ENCODE measurements at places on chromosomes 11 and 22.

DNA sequence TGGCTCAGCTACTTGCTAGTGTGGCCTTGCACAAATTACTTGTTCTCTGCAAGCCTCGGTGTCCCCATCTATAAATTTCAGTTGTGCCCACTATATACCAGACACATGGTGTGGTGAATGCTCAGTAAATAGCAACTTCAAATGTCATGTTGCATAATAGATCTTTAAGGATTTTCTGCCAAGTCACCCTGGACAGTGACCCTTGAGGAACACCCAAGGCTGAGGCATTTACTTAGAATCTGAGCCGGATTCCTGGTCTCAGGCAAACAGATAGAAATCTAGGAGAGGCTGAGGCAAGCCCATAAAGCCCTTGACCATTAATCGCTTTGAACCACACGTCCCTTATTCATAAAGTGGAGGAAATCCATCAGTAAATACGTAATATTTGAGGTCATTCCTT is 9.7 kb downstream of the TEAD1 start:
- DNase-seq: no peak

DNA sequence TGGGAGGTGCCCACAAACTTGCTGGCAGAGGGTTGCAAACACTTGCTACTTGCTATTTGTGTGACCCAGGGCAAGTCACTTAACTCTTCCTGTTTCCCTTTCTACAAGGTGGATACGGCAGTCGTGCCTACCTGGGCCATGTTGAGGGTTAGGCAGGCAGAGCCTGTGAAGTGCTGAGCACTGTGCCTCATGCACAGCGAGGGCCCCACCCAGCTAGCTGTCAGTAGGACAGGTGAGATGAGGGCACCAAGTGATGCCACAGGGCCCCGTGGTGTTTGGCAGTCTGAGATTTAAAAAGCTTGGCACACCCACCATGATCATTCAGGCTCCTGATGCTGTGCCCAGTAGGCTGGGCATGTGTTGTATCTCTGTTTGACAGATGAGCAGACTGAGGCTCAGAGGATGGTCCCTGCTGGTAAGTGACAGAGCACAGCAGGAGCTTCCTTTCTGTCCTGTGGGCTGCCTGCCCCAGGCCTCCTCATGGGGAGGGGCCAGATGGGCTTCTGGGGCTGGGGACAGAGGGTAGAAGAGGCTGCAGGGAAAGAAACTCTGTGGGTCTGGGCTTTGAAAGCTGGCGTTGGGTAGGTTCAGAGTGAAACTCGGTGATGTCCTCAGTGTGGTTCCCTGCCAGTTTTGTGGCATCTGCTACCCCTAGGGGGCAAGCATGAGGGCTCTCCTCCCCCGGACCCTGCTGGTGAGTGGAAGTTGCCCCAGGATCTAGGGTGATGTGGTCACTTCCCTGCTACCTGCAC is 59.3 kb downstream of the TSPAN18 start:
- DNase-seq: peak; percentile 26

GRCh38 chr11:3169255-3170043 is 4.3 kb upstream of the OSBPL5 start:
- peak; percentile 82 for DNase-seq

DNA sequence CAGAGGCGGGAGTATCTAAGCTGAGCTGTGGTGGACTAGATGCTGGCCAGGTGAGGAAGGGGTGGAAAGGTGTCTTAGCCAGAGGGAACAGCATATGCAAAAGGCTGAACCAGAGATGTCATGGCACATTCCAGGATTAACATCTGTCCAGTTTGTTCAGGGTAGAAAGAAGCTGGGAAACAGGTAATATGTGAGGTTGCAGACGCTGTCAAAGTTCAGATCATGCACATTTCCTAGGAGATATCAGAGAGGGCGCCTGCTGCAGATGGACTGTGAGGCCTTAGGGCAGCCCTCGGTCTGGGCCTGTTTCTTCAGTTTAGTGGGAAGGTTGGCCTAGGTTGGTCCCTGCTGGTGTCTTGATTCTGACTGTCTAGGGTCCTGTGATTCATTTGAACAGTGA is 97.7 kb upstream of the CRYBB3 start:
- no peak for DNase-seq

GRCh38 chr11:76801736-76802135 is 18.6 kb downstream of the TSKU start:
- no peak for DNase-seq

DNA sequence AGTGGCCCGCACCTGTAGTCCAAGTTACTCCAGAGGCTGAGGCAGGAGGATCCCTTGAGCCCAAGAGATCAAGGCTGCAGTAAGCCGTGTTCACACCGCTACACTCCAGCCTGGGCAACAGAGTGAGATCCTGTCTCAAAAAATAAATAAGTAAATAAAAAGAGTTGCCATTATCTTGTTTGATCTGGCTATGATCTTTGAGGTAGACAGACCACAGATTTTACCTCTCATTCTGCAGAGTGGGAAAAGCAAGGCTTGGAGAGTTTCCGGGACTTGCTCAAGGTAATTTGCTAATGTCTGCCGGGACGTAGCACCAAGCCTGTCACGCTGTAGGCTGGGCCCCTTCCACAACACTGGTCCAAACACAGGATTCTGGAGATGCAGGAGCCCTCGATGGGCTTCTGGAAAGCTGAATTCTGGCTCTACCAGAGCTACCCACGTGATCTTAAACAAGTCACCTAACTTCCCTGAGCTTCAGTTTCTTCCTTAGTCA is 6.8 kb downstream of the GRAP2 start:
- no peak for DNase-seq

DNA sequence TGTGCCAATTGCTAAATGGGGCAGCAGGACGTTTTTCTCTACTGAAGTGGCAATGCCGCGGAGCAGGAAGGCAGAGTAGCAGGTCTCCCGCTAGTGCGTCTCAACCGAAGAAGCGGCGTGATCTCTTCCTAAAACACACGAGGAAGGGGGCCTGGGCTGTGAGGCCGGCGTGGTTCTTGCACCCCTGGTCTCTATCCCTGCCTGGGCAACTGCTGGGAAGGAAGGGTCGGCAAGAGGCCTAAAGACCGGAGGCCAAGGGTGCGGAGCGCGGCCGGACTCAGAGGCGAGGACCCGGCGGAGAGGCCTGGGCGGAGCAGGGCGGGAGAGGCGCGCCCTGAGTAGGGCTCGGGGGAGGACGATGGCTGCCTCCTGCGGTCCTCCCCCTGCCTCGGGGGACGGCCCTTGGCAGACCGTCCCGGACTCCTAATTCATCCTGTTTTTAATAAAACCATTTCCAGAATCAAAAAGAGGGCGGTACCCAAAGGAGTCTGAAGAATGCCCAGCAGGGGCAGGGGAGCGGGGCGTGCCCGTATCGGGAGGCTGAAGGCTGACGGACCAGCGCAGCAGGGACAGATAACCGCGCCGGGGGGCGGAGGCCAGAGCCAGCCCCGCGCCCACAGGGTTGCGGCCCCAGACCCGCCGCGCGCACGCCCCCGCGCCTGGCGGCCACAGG is 572 bp upstream of the APLP2 start:
- DNase-seq: peak; percentile 44

DNA sequence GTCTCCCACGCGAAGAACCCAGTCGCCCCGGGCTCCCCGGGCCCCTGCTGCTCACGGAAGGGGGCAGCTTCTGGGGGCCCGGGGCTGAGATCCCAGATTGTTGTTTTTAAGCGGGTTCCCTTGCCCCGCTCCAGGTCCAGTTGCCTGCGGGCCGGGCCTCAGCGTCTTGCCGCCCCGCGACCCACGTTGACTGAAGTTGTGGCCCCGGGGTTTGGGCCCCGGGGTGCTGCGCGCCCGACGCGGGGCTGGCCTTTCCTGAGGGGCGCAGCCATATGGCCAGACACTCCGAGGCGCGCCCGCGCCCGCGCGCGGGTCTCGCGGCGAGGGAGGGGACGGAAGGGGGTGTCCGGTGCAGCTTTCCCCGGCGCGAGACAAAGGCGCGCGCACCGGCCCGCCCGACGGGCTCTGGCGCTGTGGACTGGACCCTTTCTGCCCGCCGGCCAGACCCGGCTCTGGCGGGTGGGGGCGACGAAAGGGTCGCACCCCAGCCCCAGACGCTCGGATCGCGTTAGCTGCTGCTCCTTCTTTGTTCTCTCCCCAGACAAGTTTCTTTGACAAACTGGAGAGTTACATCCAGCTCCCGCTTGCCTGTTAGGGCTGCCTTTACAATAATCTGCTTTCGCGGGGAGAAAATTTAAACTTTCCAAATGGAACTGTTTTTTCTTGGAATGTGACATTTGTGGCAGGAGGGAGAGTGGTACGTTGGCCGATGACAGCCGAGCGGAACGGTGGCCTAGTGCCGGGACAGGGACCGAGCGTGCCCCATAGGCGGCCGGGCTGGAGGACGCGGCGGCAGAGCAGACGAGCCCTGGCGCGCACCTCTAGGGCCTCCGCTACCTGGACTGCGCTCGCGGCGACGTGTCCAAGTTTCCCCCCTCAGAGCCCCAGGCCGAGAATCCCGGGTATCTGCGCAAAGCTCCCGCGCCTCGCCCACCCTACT is 716 bp downstream of the AMOTL1 start:
- DNase-seq: no peak

DNA sequence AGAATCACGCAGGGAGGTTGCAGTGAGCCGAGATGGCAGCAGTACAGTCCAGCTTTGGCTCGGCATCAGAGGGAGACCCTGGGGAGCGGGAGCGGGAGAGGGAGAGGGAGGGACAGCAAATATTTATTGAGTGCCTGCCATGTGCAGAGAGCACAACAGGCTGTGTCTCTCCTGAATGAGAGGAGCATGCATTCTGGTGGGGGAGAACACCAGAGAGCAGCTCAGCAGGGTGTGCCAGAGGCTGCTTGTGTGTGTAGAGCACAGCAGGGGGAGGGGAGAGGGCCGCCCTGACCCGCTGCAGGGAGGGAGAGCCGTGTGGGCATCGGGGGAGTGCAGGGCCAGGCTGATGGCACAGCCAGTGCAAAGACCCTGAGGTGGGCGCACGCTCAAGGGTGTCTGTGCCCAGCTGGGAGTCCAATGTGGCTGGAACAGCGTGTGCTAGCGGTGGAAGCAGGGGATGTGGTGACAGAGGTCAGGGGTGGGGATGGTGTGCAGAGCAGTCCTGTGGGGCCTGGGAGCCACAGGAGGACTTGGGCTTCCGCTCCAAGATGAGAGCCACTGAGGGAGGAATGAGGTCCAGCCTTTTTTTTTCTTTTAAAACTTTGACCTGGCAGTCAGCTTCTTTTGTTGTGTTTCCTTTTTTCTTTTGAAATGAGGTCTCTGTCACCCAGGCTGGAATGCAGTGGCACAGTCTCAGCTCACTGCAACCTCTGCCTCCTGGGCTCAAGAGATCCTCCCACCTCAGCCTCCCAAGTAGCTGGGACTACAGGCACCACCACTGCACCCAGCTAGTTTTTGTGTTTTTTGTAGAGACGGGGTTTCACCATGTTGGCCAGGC is 12.0 kb downstream of the PPIL2 start:
- no peak for DNase-seq

DNA sequence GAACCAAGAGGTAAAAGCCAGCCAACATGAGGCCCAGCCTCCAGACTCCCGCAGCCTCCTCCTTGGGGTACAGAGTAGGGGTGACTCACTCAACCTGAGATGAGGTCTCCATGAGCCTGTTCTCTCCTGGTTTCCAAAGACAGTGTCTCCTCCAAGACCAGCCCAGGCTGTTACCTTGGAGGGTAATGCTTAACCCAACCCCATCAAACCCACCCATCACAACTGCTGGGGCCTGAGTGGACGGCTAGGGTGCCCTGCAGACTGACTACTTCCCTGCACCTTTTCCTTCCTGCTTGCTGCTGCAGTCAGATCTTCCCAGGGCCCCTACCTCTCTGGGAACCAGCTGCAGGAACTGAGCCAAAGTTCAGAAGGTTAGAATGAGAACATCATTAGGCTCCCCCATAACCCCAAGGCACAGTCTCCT is 5.1 kb upstream of the NOL12 start:
- DNase-seq: no peak

DNA sequence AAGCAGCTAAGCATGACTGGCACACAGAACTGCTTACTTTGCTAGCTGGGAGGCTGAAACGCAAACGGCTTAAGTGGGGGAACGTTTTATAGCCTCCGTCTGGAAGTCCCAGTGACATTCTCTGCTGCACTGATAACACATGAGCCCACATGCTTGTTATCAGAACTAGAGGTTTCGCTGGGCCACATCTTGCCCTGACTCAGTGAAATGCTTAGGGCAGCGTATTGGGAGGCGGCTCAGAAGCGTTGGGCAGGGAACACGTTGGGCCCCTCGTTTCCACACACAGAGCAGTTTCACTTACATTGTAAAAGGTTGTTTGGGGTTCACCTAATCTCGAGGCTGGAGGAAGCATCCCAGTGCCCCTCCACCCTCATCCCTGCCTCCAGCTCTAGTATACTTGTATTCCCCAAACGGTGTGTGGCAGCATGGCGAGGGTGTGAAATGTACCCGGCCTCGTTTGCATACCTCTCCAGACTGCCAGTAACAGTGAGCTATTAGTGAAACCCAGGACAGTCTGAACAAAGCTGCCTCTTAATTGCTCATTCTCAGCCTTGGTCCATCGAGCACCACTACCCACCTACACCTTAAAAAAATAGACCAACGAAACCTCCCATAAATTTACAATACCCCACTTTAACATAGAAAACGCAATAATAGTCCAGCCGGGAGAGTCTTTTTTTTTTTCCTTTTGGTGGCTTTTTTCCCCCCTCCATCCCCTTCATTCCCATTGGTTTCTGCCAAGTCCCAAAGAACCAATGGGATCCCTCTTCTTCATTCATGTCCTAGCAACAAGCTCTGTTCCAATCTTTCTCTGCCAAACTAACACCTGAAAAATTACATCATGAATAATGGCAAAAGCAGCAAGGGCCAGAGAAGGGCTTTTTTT is 218.8 kb upstream of the SORL1-AS1 start:
- DNase-seq: no peak

DNA sequence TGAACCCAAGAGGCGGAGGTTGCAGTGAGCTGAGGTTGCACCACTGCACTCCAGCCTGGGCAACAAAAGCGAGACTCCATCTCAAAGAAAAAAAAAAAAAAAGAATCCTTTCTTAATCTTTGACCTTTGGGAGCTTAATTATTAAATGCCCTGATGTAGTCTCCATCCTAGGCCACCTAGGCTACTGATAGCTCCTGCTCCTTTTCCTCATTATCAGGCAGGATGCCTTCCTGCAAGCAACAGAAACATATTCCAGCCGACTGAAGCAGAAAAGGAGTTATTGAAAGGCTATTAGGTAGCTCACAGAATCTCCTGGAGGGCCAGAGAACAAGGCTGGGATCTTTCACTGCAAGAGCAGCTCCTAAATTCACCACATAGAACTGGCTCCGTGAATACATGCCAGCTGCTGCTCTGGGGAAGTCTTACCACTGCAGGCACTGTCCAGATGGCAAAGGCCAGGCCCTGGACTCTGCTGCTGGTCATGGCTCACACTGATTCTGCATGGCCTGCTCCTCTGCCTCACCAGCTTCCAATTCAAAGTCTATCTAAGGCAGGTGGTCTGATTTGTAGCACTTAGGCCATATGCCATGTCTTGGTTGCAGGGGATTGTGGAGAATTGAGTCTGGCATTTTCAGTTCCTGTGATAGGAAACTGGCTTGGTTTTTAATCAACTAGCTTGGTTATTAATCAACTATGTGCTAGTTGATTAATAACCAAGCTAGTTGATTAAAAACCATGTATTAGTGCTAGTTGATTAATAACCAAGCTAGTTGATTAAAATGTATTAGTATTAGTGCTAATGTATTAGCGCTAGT is 26.0 kb upstream of the POLD3 start:
- DNase-seq: no peak

GRCh38 chr22:37109242-37109917 is at the start of gene TMPRSS6:
Gene TMPRSS6, minus strand, starts transcription at chr22:37109713. Its CDS starts 6,296 bp downstream, at chr22:37103417.
- DNase-seq: no peak

- no peak for DNase-seq
Measured at GRCh38 chr11:86135319-86135714, 66.4 kb upstream of the PICALM start.
